ENCODE measurements at places on chromosomes 7 and 10. TPM values are rescaled to one million over a fixed set of nuclear protein-coding genes. Genes with fewer than 3 reads are reported as not detected.

The GLCCI1 gene
- 32.1 TPM for polyA plus RNA-seq

- no peak for DNase-seq
Measured at GRCh38 chr7:95623788-95624187, 27.5 kb upstream of the PDK4 start.

The NUDT13 gene
- 5.5 TPM for polyA plus RNA-seq

DNA sequence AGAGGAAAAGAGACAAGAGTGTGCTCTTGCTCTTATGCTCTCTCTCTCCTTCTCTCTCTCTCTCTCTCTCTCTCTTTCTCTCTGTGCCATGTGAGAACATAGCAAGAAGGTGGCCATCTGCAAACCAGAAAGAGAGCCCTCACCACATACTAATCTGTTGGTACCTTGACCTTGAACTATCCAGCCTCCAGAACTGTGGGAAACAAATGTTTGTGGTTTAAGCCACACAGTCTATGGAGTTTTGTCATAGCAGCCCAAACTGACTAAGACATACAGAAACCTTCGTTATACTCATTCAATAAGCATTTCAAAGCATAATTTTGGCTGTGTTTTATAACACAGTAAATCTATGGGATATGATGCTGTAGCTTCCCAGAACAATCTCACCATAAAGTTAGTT is 56.4 kb upstream of the PLPP4 start:
- no peak for DNase-seq

- no peak for DNase-seq
Measured at GRCh38 chr7:39969431-39969830, 19.4 kb downstream of the CDK13 start.

DNA sequence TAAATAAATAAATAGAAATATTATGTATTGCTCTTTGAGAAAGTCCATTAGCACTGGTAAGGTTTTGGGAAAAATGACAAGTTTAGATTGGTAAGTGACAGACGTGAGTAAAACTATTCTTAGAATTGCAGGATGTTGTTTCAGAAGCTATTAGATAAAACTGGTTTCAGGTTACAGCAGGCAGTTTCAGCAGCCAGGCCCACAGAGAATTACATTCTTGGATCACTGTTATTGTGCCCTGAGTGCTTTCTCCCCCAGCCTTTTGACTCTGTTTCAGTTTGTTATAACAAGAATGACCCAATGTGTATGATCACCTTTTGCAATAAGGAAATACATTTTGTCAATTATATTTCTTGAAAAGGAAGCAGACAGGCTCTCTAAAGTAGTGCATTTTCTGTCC is 86.5 kb downstream of the DKK1 start:
- DNase-seq, result no peak
